Thoracic aorta (tissue), 2 donors: ENCODE measurements at places on chromosomes 7 and 10. TPM values are rescaled to one million over a fixed set of nuclear protein-coding genes. Genes with fewer than 3 reads are reported as not detected.

Gene HUS1
- total RNA-seq = 80.6 TPM

Gene LRGUK
- total RNA-seq = 0.71 TPM

Gene AKR1C8
- total RNA-seq = not detected

Gene TMEM106B
- total RNA-seq = 49.2 TPM

Gene GNAI1
- 11.1 TPM for total RNA-seq

Gene NAT16
- not detected for total RNA-seq

Gene ADCYAP1R1
- total RNA-seq = 2.5 TPM

Gene CREB5
- total RNA-seq = 44.4 TPM

Gene CUTC
- 16.7 TPM for total RNA-seq

Gene GHRHR
- not detected for total RNA-seq

Gene FAM221A
- 2.6 TPM for total RNA-seq

Gene WASL
- total RNA-seq = 37.2 TPM

Gene NANOS1
- 5.4 TPM for total RNA-seq

Gene DDC
- total RNA-seq = 0.85 TPM

Gene PLEKHS1
- total RNA-seq = 0.14 TPM
